ENCODE measurements at places on chromosomes 3 and 15.
A peak's percentile ranks its signal among the peaks of the same experiment; 100 is the strongest.

DNA sequence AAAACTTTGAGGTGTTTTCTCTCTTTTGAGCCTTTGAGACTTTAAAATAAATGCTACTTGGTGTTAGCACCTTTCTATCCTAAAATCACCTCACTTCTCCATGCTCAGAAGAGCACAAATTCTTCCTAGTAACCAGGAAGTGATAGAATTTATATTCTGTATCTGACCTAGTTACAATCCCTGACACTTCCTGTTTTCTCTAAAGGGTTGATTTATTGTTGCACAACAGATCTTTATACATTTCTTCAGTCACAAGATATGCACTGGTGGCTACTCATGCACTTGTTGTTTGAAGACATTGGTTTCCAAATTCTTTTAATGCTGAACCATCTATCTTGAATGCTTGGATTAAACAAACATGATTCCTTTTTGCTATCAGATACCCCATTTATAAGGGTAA, 47.2 kb upstream of the CNTN3 start:
- peak; percentile 17 for DNase-seq

GRCh38 chr15:56052395-56053045, 59.1 kb upstream of the NEDD4 start:
- peak; percentile 65 for DNase-seq

DNA sequence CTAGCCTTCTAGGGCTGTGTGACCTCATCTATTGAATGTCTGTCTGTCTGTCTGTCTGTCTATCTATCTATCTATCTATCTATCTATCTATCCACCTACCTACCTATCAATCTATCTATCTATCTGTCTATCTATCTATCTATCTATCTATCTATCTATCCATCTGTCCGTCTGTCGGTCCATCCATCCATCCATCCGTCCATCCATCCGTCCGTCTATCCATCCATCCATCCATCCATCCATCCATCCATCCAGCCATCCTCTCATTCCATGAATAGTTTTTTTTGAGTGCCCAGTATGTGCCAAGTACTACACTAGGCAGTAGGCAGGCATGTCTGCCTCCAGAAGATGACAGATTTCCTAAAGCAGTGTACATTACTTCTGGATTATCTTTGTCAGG, 122.5 kb downstream of the FOXB1 start:
- DNase-seq, result no peak

DNA sequence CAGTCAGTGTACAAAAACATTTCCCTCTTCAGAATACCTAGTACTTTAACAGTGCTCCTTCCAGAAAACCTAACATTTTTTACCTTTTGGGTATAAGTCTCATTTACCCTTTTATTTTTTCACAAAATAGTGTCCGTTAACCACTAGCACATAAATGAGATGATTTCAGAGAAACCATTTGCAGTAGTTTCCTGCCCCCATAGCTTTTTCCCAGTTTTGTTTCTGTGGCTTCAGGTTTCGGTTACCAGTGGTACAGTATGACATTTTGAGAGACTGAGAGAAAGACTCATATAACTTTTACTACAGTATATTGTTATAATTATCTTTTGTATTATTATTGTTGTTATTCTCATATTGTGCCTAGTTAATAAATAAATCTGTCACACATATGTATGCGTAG, 6.2 kb upstream of the RBMS3 start:
- no peak for DNase-seq

GRCh38 chr15:33104212-33104611, 90.3 kb downstream of the FMN1 start:
- peak; percentile 53 for DNase-seq

- peak; percentile 60 for DNase-seq
These were observed 19.0 kb downstream of the USP13 start for GRCh38 chr3:179671747-179672242.

DNA sequence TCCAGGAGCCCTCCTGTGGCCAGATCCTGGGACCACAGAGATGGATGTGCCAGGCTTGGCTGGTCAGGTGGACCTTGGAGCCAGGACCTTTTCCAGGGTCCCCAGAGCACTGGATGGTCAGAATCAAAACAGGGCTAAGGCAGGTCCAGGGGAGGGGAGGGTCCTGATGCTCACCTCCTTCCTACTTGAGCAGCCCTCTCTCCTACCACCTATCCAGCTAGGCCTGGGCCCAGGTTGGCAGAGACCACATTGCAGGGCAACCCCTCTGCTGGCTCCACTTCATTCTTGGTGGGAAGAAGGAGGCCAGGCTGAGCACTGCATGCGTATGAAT, 28.5 kb upstream of the SFMBT1 start:
- no peak for DNase-seq

GRCh38 chr3:4825436-4826236, 153.6 kb upstream of the BHLHE40 start:
- DNase-seq, result peak; percentile 72

GRCh38 chr3:109073116-109073515, 44.8 kb downstream of the MORC1 start:
- no peak for DNase-seq

- no peak for DNase-seq
These were observed 22.2 kb downstream of the BCL2A1 start for GRCh38 chr15:79948761-79949160.

GRCh38 chr3:50624634-50625033, 7.7 kb downstream of the MAPKAPK3 start:
- DNase-seq, result peak; percentile 91

GRCh38 chr3:38039899-38040261, 872 bp downstream of the DLEC1 start:
- DNase-seq, result peak; percentile 55

DNA sequence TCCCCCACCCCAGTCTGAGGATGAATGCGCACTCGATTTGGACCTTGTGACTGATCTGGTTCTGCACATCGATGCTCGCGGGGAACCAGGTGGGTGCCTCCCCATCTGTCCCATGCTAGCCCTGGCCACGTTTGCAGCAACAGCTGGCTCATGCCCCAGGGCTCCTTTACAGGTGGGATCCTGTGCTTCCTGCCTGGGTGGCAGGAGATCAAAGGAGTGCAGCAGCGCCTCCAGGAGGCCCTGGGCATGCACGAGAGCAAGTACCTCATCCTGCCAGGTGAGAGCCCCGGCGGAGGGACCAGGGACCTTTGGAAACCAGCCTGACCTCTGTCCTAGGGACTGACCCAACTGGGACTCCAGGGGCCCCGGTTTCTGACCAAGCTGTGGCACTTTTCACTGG, 44.3 kb downstream of the DHX30 start:
- no peak for DNase-seq

- DNase-seq, result no peak
These were observed 270.0 kb upstream of the HES1 start for GRCh38 chr3:193865896-193866480.

DNA sequence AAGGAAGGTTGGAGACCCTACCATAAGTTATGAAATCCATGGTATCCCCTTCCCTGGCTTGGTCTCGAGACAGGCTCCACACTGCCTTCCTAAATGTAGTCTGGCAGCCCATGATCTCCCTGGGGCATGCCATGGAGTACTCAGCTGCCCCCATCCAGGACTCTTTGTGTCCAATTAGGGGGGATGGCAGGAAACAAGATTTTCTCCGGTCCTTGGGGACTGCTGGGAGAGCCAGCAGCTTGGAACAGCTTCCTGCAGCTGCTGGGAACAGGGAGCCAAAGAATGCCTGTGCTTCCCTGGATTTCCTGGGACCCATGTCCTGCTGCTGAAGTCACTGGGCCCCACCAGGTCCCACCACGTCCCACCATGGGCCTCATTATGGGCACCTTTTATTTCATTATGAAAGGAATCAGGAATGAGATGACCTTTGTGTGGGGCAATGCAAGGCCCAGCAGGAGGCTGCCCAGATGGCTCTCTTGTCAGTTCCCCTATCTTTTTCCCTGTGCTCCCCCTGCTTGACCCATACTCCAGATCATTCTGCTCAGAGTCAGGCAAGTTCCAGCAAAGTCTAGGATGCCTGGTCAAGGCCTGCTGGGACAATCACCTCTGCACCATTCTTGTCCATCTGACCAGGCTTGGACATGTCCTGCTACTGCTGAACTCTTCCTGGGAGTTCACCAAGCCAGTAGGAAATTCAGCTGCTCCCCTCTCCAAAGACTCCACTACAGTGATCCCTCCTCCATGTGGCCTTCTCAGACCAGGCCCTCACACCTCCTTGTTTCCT, 15.0 kb upstream of the DAG1 start:
- no peak for DNase-seq

- peak; percentile 60 for DNase-seq
These were observed 517 bp downstream of the FBN1 start for GRCh38 chr15:48644827-48645557.

DNA sequence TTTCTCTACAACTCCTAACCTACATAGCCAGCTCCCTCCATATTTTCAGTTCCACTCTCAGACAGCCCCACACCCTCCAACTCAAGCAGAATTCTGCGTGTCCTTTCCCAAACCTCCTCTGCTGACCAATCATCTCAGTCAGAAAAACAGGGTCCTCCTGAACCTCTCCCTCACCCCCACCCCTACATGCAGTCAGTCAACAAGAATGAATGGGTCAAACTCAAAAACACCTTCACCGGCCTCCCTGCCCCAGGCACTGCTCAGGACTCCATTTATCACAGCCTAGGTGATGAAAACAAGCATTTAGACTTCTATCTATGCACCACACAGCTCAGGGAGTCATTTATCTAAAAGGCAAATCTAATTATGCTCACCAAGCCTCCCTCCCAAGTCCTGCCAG, 32.4 kb downstream of the MYL3 start:
- no peak for DNase-seq

GRCh38 chr15:63502843-63503738, 1.3 kb upstream of the USP3 start:
- DNase-seq, result peak; percentile 99

DNA sequence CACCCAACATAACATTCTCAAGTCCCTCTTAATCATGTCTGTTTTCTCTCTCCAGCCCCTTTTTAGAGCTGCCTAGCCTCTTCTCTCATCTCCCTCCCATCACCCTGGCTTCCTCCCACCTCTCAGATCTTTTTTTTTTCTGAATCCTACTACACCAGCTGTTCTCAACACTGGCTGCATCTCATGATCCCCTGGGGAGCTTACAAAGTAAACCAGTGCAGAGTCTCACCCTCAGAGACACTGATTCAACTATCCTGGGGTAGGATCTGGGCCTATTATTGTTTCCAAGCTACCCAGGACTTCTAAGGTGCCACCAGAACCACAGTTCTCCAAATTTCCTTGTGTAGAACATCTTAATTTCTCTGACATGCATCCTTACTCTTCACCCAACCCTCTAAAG, 50.3 kb upstream of the ACAN start:
- no peak for DNase-seq

- no peak for DNase-seq
These were observed 17.2 kb upstream of the ANKDD1A start for GRCh38 chr15:64894395-64895056.

DNA sequence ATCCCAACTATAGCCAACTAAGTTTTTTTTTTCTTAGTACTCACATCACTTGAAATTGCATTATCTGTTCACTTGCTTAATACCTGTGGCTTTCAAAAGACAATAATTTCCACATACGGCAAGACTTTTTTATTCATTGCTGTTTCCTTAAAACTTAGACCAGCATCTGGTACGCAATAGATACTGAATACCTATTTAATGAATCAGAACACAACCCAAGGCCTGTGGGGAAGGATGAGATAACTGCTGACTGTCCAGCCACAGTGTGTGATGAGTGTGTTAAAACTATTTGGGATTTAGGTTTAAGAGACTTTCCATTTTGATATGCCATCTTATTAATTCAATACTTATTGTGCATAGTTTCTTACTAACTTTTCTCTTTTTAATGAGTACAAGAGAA, 988.7 kb downstream of the NTRK3 start:
- DNase-seq, result peak; percentile 64

GRCh38 chr3:122687298-122687697, 6.7 kb downstream of the PARP14 start:
- no peak for DNase-seq

GRCh38 chr3:166446291-166446690, 609.1 kb upstream of the BCHE start:
- DNase-seq, result peak; percentile 36

GRCh38 chr3:179956416-179956830, 80.3 kb downstream of the PEX5L start:
- DNase-seq, result peak; percentile 17

- DNase-seq, result no peak
These were observed 24.8 kb upstream of the RIOX2 start for GRCh38 chr3:97996988-97997387.

Measured in kidney tubule cell (primary cell).